Activated CD4-positive, alpha-beta memory T cell treated with anti-CD3 and anti-CD28 coated beads for 36 hours (primary cell): ENCODE measurements at places on chromosomes 1 and 21. TPM values are rescaled to one million over a fixed set of nuclear protein-coding genes. Genes with fewer than 3 reads are reported as not detected.
A peak's percentile ranks its signal among the peaks of the same experiment; 100 is the strongest.

- H3K4me3 ChIP-seq = no peak overlapping the region
- H3K27ac ChIP-seq = peak overlapping the region; percentile 77
- H3K36me3 ChIP-seq = peaks cover 60% of the 10 kb centered on the region
- DNase-seq = no peak
Measured at GRCh38 chr1:89697383-89697782, 64.5 kb downstream of the LRRC8C start.

DNA sequence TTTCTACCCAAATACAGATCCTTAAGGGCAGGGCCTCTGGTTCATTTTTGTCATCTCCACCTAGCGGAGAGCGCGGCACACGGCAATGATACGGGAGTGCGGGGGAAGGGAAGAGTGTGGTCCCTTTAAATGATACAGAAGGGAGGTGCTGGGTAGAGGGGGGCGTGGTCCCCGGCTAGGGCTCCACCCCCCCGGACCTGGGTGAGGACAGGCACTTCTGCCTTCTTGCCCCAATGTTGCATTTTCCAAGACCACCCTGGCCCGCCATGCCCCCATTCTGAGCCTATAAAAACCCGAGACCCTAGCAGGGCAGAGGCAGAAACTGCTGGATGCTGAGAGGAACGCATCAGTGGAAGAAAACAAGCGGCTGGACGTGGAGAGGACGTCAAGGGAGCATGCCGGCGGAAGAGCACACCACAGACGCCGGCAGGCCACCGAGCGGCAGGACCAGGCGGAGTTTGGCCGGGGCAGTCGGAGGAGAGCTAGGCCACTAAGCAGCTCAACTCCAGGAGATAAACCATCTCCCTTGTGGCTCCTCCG is 30.0 kb downstream of the LRRC3 start:
- H3K4me3 ChIP-seq = peak overlapping the region; percentile 42
- no peaks in the 10 kb centered on the region for H3K36me3 ChIP-seq
- no peaks in the 10 kb centered on the region for H3K4me1 ChIP-seq
- no peaks in the 10 kb centered on the region for H3K27me3 ChIP-seq
- no peak overlapping the region for H3K27ac ChIP-seq
- peak; percentile 20 for DNase-seq

- H3K27ac ChIP-seq = no peak overlapping the region
- H3K4me1 ChIP-seq = no peaks in the 10 kb centered on the region
- no peak for DNase-seq
- peaks cover 4% of the 10 kb centered on the region for H3K27me3 ChIP-seq
Measured at GRCh38 chr1:201250326-201251011, 32.8 kb upstream of the PKP1 start.

DNA sequence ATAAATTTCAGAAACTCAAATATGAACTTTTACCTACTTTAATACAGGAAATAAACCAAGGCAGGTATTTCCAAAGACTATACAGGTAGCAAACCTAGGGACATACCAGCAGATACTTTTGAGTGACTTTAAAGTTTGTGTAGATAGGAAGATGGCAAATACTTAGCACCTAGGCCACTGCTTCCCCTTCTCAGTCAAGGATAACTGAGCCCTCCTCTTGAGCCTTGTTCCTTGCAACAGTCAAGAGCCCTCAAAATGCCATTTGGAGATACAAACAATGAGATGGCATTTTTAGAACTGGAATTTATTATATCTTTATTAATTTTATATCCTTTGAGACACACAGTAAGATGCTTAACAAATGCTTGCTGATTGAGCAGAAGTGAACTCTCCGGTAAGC is 65.9 kb downstream of the LPGAT1 start:
- H3K4me1 ChIP-seq = no peaks in the 10 kb centered on the region
- H3K4me3 ChIP-seq = no peak overlapping the region
- DNase-seq = no peak
- H3K36me3 ChIP-seq = peaks cover 10% of the 10 kb centered on the region

CGN gene
- 1.3 TPM for total RNA-seq

CDK18 gene
- 2.5 TPM for total RNA-seq

CHAF1B gene
- 31.2 TPM for total RNA-seq
